ENCODE measurements at places on chromosomes 1 and 21.

DNA sequence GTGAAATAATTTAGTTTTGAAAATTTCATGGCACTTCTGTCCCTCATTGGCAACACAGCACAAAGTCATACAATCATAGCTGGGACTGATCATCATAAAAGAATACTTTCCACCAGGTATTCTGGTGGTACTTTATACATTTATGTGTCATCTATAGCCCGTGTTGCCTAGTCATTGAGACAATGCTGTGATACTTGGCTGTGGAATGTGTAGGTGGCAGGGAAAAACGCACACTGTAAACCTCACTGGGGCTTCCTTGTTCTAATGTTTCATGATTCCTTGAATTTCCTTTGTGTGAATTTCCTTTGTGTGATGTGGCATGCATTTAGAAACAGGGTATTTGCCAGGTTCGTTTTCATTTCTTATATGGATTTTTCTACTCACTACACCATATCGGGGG, 118.3 kb downstream of the FMN2 start:
- DNase-seq: no peak

GRCh38 chr1:44501047-44501890, 96.2 kb downstream of the RNF220 start:
- DNase-seq: no peak

- DNase-seq: no peak
Measured at GRCh38 chr21:28136656-28137255, 855.9 kb downstream of the LTN1 start.

- DNase-seq: peak; percentile 30
Measured at GRCh38 chr1:203351037-203351625, at the start of gene FMOD. FMOD (minus strand) TSS chr1:203351122; CDS start chr1:203348270, 2,852 bp downstream.

- DNase-seq: no peak
Measured at GRCh38 chr1:247840818-247841217, 878 bp downstream of the OR11L1 start.

DNA sequence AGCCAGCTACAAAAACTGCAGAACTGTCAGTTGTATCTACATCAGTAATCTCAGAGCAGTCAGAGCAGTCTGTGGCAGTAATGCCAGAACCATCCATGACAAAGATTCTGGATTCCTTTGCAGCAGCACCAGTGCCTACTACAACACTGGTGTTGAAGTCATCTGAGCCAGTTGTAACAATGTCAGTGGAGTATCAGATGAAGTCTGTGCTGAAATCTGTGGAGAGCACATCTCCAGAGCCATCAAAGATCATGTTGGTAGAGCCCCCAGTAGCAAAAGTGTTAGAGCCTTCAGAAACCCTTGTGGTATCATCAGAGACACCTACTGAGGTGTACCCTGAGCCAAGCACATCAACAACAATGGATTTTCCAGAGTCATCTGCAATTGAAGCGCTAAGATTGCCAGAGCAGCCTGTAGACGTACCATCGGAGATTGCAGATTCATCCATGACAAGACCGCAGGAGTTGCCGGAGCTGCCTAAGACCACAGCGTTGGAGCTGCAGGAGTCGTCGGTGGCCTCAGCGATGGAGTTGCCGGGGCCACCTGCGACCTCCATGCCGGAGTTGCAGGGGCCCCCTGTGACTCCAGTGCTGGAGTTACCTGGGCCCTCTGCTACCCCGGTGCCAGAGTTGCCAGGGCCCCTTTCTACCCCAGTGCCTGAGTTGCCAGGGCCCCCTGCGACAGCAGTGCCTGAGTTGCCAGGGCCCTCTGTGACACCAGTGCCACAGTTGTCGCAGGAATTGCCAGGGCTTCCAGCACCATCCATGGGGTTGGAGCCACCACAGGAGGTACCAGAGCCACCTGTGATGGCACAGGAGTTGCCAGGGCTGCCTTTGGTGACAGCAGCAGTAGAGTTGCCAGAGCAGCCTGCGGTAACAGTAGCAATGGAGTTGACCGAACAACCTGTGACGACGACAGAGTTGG, 7.3 kb downstream of the SON start:
- DNase-seq: no peak

- DNase-seq: peak; percentile 65
Measured at GRCh38 chr1:111754984-111755330, 744 bp upstream of the DDX20 start.

GRCh38 chr21:42534421-42535378, 21.0 kb downstream of the SLC37A1 start:
- no peak for DNase-seq

GRCh38 chr1:165807613-165808012, 19.8 kb upstream of the UCK2 start:
- no peak for DNase-seq

DNA sequence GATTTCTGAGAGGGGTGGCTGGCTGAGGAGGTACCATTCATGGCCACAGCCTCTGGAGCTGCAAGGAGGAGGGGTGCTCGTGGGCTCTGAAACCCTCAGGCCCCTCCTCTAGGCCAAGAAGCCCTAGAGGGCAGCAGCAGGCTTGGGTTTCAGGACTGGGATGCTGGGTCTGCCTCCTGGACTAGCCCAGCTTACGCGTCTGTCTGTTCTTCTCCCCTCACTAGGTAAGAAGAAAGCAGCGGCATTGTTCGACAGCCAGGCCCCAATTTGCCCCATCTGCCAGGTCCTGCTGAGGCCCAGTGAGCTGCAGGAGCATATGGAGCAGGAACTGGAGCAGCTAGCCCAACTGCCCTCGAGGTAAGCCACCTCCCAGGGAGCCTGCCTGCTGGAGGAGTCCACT, 60.3 kb downstream of the TMEM53 start:
- DNase-seq: no peak

DNA sequence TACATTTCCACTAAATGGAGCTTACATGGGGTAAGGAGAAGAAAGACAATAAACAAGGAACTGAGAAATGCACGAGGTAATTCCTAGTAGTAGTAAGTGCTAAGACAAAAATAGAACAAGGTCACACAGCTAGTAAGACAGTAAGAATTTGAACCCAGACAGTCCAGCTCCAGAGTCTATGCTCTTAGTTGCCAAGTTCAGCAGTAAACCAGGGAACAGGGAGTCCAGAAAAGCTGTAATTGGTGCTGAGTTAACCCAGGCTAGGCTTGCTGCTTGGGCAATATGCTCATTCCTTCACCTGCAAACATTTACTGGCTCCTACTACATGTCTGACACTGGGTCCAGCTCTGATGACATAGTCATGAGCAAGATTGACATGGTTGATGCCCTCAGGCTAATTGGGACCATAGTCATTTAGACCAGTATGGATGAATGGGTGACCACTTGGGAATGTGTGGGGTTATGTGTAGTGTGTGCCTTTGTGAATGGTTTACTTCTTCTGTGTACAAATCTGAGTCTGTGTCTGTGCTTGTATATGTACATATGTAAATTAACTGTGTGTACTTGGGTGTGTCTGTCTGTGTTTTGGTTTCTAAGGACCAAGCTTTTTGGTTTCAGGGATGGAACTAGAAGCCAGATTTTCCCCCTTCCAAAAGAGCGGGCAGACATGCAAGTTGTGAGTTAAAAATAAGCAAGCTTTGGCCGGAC, 2.0 kb downstream of the GPX7 start:
- peak; percentile 24 for DNase-seq

DNA sequence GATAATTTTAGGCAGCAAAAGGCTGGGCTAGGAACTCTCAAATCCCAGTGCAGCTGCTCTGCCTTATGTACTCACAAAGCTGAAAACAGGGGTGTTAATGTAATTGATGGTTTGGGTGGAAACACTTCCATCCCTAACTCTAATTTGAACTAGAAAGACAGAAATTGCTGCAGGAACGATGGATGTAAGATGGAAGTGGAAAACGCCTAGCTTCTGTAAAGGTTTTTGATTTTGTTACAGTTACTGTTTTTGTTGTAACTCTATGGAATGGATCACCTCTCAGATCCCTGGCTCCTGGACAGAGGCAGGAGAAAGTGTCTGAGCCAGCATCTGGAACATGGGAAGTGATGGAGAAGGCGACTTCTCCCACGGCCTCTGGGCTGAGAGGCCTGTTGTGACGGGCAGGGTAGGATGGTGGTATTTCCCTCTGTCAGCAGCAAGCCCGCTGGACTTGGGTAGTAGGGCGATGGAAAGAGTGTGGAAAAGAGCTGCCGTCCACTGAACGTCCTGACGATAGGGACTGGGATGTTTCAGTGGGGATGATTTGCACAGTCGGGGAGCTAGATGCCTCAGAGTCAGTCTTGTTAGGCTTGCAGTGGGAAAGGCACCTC, 1.6 kb downstream of the TRAF5 start:
- no peak for DNase-seq

DNA sequence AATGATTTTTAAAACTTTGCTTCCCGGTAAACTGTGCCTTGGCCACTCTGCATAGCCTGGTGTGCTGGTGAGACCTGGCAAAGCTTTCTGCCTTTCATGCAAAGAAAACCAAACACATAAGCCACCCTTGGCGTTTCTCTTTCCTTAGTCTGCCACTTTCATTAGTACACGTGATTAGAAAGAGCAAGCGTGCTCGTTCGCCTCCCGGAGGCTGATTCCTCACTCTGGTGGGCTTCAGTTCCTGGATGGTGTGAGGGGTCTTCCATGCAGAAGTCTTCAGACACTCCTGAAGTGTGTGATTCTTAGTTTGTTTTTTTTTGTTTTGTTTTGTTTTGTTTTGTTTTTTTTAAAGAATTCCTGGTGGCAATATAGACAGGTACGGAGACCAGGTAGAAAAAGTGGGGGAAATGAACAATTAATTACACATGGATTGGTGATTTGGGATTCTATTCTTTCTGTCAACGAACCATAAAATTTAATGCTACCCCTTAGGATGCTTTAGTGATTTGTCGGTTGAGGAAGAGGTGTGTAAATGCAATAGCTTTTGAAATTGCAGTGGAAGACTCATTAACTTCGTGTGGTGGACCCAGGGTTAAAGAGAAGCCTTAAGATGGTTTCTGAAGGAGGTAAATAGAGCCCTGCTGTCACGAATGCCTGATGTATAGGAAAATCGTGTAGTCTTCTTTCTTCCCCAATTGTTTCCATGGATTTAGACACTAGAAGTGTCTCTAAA, 2.1 kb downstream of the GALNT2 start:
- peak; percentile 71 for DNase-seq

DNA sequence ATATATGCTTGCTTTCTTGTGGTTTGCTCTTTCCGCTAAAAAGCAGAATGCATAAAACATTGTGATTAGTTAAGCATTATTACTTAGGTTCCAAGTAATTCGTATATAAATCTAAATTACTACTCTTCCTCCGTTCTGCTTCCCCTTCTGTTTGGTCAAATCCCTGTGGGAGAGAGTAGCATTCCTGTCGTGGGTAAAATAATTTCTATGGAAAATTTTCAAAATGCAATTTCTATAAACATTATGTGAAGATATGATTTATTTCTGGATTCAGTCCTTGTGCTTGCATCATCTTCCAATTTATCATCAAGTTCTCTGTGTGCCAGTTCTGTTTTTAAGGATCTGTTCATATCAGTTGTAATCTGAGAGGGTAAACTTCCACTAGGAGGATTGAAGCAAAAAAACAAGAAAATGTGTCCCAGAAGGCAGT, 7.2 kb upstream of the WARS2 start:
- DNase-seq: no peak

DNA sequence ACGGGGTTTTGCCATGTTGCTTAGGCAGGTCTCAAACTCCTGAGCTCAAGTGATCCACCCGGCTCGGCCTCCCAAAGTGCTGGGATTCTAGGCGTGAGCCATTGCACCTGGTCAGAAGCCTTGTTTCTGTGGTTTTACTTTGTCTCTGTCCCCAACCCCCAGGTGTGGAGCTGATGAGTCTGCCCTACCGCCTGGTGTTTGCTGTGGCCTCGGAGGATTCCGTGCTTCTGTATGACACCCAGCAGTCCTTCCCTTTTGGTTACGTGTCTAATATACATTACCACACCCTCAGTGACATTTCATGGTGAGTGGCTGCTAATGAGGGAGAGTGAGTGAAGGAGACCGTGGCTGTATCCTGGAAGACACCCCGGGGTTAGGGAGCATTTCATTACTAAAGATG, 26.1 kb downstream of the CHAF1B start:
- no peak for DNase-seq

DNA sequence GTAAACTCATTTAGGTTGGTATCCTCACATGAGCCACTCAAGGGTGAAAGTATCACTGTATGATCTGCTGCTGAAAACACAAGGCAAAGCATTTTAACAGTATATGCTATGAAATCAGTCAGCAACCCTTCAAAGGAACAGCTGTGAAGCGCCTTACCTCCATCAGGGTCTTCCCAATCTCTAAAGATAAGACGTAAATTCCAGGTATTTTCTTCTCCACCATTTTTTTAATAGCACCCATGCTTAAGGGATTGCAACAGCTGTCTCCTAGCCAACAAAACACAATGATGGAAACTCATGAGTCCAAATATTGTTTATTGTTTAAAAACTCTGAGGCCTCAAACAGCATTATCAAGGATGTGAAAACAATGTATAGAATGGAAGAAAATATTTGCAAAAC, 4.8 kb downstream of the PPT1 start:
- no peak for DNase-seq

DNA sequence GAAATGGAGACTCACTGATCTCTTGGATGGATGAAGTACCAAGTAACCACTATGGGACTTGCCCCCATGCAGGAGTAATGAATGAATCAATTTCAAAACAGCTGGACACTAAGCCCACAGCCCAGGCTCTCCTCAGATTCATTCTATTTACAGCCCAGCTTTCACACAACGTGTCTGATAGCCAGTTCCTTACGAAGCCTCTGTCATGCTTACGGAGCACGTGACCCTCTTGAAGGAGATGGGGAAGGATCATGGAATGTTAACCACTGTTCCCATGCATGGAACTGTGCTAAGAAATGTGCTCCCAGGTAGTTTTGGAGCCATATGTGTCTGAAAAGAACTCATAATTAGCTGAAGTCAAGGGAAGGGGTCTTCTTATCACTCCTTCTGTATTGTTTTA, 124.1 kb downstream of the KIF26B start:
- no peak for DNase-seq

GRCh38 chr1:29121516-29121935, 2.2 kb downstream of the TMEM200B start:
- DNase-seq: no peak

- no peak for DNase-seq
Measured at GRCh38 chr21:32320726-32321125, 22.1 kb downstream of the MRAP start.

DNA sequence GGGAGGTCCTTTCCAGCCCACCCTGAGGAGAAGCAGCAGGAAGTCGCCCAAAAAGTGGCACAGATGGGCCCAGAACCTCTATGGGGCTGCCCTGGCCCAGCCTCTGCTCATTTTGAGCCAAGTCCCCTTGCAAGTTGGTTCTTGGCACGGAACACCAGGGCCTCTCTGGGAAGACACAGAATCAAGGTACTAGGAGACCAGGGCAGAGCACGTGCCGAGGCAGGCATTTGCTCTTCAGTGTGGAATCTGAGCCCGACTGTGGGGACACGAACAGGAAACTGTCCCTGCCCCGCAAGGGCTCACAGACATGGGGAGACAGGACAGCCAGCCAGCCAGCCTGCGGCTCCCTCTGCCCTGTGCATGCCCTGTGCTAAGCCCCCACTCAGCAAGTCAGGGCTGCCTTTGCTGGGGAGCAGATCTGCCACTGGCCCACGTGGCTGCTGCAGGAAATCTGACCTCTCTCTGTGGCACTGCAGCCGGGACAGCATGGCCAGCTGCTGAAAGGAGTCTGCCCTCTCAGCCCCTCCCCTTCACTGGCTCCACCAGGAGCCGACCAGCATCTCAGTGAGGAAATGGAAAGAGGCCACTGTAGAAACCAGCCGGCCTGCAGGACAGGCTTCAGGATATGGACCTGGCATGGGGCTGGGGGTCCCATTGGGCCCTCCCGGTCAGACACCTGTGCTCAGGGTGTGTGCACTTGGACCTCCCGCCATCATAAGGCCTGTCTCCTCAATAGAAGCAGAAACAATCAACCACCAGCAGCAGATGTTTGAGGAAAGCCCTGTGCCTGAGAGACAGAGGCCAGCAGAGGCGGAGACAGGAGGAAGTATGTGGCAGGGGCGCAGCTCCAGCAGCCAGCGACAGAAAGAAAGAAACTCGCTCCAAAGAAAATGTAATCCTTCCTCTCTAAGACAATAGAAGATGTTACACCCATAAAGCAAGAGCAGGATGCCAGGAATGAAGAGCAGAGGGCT, 3.7 kb downstream of the ARHGEF16 start:
- no peak for DNase-seq
